ENCODE measurements at places on chromosomes 2 and 18. TPM values are rescaled to one million over a fixed set of nuclear protein-coding genes. Genes with fewer than 3 reads are reported as not detected.

The ALK gene
- not detected for total RNA-seq

The GAREM1 gene
- 10.0 TPM for total RNA-seq

The PRSS56 gene
- not detected for total RNA-seq

The HOXD11 gene
- total RNA-seq, result not detected

The HOXD3 gene
- not detected for total RNA-seq

The NETO1 gene
- total RNA-seq, result not detected

The IL36A gene
- 6.3 TPM for total RNA-seq

The GAL3ST2 gene
- total RNA-seq, result not detected

The TMEM237 gene
- 20.2 TPM for total RNA-seq

The CPLX4 gene
- total RNA-seq, result not detected

The DES gene
- total RNA-seq, result not detected

The TXNL4A gene
- total RNA-seq, result 44.0 TPM
